Thoracic aorta endothelial cell (primary cell): ENCODE measurements at places on chromosomes 2 and 18. TPM values are rescaled to one million over a fixed set of nuclear protein-coding genes. Genes with fewer than 3 reads are reported as not detected.

INPP5D gene
- total RNA-seq: 36.8 and 39.6 TPM in 2 replicates

GAD1 gene
- total RNA-seq: 0.14 and 0.66 TPM in 2 replicates

KCNF1 gene
- 0.27 and 0.36 TPM in 2 replicates for total RNA-seq

ST8SIA5 gene
- total RNA-seq: 0.13 and 0.14 TPM in 2 replicates

GDF7 gene
- 2.5 and 9.5 TPM in 2 replicates for total RNA-seq

NTSR2 gene
- total RNA-seq: not detected in 2 replicates

CXCR1 gene
- total RNA-seq: not detected in 2 replicates

DCC gene
- total RNA-seq: not detected in 2 replicates

MAPK4 gene
- total RNA-seq: not detected in 2 replicates
